ENCODE measurements at places on chromosomes 2 and 18.

GRCh38 chr2:46999857-47000678 lies 84.5 kb upstream of the MCFD2 start:
- DNase-seq, result no peak

- no peak for DNase-seq
Observed at GRCh38 chr18:70732188-70732587, 443.3 kb downstream of the SOCS6 start.

GRCh38 chr2:193476171-193476800 lies 1281.6 kb upstream of the TMEFF2 start:
- DNase-seq, result no peak

GRCh38 chr2:238920601-238921001 lies 72.7 kb downstream of the TWIST2 start:
- DNase-seq, result no peak

DNA sequence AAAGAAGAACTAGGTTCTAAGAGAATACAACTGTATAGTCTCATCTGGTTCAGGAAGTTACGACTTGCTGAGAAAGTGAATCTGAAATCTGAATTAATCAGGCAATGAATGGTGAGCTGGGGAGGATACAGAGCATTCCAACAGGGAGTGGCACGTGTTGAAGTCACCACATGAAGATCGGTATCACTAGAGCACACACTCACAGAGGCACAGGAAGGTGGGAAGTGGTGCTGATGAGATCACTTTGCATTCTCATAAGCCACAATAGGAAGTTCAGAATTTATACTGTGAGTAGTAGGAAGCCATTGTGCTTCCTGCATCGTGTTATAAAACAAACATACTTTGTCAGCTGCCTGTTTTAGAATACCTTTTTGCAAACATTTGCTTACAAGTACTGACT lies 615.0 kb upstream of the DDX18 start:
- no peak for DNase-seq
